Skin of body (tissue), 3 donors: ENCODE measurements at places on chromosomes 7 and 10.

DNA sequence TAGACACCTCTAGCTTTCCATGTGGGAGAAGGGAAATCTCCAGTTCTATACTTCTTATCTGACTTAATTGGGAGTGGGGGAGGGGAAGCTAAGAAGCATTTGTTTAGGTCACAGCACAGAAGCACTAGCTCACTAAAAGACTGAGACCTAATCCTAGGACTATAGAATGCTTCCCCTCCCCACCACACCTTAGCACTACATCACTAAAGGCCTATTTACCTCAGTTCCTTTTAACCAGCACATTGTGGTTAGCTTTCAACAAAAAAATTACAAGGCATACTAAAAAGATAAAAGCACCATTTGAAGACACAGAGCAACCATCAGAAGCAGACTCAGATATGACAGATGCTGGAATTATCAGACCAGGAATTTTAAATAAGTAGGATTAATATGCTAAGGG is 53.8 kb upstream of the ADRA2A start:
- no peak for DNase-seq

GRCh38 chr10:94027197-94027596 is 33.5 kb downstream of the PLCE1 start:
- DNase-seq: no peak

GRCh38 chr10:35940141-35941041 is 298.3 kb upstream of the FZD8 start:
- DNase-seq: peak; percentile 44

DNA sequence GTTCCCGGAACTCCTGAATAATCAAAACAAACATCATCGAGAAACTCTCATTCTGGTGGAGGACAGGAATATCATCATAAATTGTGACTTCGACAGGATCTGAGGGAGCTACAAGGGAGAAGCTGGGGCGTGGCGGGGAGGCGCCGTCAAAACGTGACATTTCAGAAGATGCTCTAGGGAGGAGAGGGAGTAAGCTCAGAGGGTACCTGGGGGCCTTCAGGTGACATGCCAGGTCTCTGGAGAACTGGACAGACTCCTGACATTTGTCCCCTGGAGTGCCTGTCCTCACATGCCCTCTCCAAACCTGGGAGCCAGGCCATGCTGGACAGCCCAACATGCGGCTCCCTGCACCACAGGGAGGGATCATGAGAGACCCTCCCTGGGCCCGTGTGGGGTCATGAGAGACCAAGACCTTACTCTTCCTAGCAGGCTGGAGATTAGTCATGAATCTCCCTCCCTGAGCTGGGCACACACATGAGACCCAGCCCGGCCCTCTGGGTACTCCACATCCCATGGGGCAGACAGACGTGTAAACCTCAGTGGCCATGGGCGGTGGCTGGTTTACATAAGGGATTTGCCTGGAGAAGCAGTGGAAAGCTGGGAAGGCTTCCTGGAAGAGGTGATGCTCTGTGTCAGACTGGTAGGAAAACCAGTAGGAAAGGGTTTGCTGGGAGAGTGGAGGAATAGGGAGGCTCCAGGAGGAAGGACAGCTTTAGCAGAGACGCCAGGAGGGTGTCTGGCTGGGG is 81.0 kb downstream of the MYL10 start:
- DNase-seq: no peak

DNA sequence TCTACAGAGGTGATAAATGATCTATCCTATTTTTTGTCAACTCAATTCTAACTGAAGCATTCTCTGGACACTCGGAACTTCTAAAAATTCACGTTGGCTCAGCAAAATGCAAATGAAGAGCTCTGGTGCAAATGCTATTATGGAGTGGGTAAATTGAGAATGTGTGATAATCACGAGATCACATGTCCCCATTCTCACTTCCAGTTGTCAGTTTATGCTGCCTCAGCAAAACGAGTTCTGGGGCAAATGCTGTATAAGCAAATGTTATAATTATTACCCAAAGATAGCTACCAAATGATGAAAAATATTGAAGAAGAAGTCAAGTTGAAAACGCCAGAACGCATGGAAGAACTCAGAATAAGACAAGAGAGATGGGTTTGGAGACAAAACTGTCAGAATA is 29.4 kb downstream of the AKR1B1 start:
- no peak for DNase-seq

DNA sequence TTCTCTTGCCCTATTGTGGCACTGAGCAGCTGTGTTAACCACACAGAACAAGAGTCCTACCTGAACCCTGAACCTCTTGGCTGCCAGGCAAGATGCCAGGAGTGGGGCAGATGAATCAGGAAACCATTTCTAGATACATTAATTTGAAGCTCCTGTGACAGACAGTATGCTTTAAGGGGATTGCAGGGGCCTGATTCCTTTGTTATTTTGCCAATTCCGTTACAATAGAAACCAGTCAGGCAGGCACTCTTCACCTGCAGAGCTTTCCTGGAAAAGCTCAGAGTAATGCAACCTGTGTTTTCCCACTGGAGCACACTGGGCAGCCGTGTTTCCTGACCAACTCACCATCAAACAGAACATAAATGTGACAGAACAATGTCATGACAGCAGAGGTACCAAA is 233.1 kb downstream of the BMPER start:
- DNase-seq: no peak

DNA sequence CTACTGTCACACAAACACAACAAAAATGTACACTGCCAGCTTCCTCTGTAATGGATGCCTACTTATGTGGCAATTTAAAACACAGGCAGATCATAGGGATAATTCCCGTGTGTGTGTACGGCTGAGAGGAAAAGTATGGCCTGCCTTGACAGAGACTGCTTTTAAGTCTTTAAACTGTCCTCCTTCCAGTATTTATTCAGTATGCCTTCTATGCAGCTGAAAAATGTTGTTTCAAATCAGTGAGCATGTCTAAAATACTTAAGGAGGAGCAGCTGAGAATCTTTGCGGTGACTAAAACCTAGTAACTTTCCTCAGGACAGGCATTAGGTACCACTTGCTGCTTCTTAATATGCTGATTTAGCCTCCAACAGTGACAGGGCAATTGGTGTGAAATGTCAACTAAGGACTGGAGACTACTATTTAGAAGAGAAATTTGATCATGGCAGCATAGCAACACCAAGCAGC is 126.3 kb downstream of the CACNA2D1 start:
- DNase-seq: no peak

DNA sequence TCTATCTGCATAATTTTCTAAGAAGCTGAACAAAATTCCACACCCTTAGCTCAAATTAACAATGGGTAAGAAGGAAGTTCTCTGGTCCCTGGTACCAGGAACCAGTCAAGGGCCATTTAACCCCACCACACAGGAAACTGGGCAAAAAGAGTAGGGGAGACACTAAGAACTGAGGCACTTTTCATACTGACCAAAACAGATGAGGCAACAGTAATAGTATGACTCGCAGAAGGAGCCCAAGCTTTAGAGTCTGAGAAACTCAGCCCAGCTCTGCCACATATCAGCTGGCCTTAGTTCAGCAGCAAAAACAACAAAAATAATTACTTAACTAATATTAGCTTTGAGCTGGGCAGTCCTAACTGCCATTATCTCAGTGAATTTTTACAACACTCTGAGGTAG is 221.2 kb downstream of the FAM107B start:
- no peak for DNase-seq

DNA sequence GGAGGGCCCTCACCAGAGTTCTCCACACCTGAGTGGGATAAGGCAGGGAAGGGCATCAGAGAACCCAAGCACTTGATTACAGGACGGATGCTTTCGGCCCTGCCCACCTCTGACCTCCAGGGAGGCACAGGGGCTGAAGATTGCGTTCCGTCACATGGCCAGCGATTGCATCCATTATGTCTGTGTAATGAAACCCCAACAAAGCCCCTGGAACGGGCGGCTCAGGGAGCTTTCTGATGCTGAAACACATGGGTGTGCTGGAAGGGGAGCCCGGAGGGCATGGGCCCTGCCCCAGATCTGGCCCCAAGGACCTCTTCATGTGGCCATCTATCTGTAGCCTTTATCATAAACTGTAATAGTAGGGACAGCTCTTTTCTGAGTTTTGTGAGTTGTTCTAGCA is 117.2 kb downstream of the PTPN20 start:
- DNase-seq: no peak

DNA sequence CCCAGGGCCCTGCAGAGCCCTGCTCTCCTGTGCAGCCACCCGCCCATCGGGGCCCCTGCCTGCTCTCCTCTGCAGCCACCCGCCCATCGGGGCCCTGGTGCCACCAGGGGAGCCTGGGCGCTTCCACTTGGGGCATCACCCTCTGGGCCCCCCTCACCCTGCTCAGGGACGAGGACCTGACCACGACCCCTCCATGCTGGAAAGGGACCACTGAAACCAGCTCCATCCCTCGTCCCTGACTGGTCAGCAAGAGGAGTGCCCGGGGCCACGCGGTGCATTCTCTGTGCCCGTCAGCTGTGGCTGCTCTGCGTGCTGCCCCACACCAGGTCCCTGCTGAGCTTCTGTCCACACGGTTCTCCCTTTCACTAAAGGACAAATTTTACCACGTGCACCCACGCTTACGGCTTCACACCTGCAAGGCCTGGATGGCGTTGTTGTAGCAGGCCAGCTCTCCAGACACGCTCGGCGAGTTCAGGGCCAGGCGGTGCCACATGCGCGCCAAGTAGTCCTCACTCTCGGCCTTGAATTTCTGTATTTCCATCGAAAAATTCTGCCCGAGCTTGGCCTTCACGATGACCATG is 57.6 kb downstream of the CFAP46 start:
- DNase-seq: no peak

GRCh38 chr7:141359262-141359661 is 191.9 kb upstream of the AGK start:
- no peak for DNase-seq

DNA sequence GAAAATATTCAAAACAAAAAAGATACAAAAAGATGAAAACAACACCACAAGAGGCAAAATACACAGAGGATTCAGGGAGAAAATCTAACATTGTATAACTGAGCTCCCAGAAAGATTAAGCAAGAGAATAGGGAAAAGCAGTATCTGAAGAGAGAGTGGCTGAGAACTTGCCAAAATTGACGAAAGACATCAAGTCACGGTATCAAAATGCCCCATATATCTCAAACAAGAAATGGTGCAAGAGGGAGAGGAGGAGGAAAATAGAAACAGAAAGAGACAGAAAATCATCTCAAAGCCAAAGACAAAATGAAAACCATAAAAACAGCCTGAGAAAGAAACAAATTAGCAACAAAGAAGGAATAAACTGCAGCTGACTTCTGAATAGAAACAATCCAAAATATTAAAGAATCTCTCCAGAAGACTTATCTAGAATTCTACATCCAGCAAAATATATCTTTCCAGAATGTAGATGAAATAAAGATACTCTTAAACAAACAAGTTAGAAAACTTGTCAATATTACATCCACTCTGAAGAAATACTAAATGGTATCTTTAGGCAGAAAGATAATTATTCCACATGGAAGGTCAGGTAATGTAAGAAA is 5.5 kb downstream of the USP6NL start:
- no peak for DNase-seq

DNA sequence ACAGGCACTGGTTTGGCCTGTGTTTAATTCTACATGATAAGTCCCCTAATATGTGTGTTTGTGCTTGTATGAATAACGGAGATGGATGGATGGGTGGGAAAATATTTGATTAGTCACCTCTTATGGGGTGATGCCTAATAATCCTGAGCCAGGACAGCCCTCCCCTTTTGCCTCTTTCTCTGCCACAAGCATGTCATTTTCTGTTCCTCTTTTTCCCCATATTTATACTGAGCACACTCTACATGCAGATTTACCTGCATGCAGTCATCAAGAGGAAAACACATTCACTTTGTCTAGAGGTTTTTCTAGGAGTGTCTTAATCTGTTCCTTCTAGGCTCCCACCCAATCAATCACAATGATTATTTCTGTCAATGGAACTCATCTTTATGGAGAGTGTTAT is 111.6 kb upstream of the TBX20 start:
- DNase-seq: no peak

GRCh38 chr10:129793996-129794395 is 170.1 kb downstream of the EBF3 start:
- no peak for DNase-seq

DNA sequence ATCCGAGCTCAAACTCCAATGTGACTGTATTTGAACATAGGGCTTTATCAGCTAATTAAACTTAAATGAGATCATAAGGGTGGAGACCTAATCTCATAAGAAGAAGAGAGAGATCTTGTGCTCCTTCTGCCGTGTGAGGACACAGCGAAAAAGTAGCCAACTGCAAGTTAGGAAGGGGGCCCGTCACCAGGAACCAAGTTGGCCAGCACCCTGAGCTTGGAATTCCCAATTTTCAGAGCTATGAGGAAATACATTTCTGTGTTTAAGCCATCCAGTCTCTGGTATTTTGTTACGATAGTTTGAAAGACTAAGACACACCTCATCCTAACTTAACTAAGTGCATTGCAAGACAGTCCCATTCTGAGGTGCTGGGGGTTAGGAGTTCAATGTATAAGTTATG is 14.1 kb upstream of the WDR86 start:
- DNase-seq: no peak

DNA sequence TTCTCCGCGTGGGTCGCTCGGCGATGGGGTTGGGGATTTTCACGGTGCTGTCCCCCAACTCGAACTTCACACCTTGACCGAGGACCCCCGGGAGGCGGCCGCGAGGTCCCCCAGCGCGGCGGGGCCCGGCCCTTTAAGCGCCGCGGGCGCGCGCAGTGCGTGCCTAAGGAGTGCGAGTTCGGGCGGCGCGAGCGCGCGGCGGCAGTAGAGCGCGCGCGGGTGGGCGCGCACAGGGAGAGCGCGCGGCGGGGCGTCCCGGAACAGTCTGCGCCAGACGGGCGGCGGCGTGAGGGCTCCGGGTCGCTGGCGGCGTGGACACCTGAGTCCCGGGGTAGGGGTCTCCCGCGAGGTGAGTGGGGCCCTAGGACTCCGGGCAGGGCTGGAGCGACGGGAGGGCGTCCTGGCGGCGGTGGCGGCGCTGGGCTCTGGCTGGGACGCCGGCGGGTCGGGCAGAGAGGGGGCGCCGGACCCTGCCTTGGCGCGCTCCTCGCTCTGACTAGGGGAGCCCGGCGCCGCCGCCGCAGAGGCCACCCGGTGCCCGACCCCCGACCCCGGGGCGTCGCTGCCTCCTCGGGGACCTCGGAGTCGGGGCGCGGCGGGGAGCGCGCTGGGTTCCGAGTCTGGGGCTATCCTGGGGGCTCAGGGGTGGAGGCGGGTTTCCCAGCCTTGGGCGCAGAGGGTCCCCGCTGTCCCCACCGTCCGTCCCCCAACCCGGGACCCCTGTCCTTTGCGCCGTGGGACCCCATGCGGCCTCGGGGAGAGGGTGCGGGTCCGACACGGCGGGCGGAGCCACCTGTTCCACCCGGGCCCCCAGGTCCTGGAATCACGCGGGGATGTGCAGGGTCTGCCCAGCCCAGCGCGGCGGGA is at the start of gene PROSER2:
PROSER2 (plus strand) TSS at position 235 of the 867 bp plus-strand sequence. CDS start 28,722 bp downstream, outside the sequence.
- peak; percentile 20 for DNase-seq

- no peak for DNase-seq
Observed at GRCh38 chr10:74424565-74424964, 273.5 kb downstream of the ADK start.

- peak; percentile 85 for DNase-seq
Observed at GRCh38 chr10:119253433-119254174, 46.2 kb downstream of the GRK5 start.

DNA sequence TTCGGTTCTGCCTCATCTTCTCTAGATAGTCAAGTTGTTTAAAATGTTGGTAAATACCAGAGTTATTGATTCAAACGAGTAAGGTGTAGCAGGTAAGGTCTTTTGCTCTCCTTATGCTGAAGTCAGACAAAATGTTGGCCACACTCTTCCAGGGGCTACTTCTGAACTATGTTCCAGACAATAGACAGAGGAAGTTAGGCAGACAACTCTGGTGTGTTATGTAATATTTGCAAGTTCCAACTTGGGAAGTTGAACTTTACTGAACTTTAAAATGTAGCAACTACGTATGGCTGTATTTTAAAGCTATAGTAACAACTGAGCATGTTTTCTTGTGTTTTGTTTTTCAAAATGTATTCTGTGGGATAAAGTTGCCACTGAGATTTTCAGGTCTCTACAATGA is 125.7 kb upstream of the NEBL start:
- no peak for DNase-seq
